Urothelium cell line (cell line): ENCODE measurements at places on chromosomes 6 and 20.

- DNase-seq = no peak
Measured at GRCh38 chr20:60581606-60582115, 623.4 kb downstream of the CDH26 start.

DNA sequence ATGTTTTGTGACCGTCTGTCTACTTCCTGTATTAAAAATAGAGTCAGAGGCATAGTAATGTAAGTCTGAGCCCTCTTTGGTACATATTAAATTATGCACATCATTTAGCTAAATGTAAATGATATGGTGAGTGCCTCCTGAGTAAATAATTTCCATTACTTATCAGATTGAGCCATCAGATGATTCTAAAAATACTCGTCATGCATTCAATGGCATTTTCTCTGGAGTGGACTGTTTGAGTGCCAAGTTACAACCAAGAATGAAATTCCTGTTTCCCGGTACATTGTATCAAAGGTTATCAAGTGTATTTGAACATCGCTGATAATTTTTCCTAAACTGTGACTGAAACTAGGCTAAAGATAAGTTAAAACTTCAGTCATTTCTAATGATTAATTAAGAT is 81.0 kb downstream of the AKAP7 start:
- no peak for DNase-seq

- DNase-seq = no peak
Measured at GRCh38 chr6:132686531-132686930, 27.3 kb downstream of the VNN1 start.

DNA sequence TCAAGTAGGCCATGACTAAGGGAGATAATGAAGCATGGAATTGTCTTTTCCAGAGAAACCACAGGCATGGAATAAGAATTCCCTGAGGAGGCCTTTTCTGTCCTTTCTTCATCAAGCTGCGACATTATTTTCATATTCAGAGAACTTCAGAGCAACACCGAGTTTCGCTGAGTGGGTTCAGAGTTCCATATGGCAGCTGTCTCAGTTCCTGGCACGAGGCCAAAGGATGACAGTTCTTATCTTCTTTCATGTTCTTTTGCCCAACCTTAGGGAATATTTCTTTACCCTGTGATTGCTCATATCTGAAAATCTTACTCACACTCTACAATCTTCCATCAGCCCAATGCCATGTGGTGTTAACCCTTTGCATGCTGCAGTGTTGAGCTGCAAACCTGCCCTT is 135.3 kb upstream of the BMP2 start:
- DNase-seq = no peak

- peak; percentile 10 for DNase-seq
Measured at GRCh38 chr6:88177961-88178464, 11.9 kb upstream of the CNR1 start.

DNA sequence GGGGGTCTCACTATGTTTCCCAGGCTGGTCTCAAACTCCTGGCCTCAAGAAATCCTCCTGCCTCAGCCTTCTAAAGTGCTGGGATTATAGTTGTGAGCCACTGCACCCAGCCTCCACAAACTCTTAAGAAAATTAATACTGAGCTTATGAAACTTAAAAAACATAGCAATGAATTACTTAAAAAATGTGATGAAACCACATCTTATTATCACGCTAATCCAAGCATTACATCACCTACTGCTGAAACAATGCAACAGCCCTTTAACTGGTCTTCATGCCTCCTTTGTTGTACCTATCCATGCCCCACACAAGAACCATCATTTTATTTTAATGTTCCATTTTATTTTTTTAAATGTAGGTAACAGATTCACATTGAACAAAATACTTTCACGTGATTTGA is 24.9 kb downstream of the SESN1 start:
- DNase-seq = no peak

DNA sequence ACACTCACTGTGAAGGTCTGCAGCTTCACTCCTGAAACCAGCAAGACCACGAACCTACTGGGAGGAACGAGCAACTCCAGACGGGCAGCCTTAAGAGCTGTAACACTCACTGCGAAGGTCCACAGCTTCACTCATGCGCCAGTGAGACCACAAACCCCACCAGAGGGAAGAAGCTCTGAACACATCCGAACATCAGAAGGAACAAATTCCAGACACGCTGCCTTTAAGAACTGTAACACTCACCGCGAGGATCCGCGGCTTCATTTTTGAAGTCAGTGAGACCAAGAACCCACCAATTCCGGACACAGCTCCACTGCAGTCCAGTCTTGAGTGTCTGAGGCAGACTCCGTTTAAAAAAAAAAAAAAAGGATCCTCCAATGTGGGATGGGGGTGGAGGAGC is 60.4 kb upstream of the ERVFRD-1 start:
- no peak for DNase-seq

- no peak for DNase-seq
Measured at GRCh38 chr6:141576751-141577150, 556.0 kb upstream of the GJE1 start.

GRCh38 chr6:166559211-166559610 is 27.3 kb downstream of the RAMACL start:
- no peak for DNase-seq

DNA sequence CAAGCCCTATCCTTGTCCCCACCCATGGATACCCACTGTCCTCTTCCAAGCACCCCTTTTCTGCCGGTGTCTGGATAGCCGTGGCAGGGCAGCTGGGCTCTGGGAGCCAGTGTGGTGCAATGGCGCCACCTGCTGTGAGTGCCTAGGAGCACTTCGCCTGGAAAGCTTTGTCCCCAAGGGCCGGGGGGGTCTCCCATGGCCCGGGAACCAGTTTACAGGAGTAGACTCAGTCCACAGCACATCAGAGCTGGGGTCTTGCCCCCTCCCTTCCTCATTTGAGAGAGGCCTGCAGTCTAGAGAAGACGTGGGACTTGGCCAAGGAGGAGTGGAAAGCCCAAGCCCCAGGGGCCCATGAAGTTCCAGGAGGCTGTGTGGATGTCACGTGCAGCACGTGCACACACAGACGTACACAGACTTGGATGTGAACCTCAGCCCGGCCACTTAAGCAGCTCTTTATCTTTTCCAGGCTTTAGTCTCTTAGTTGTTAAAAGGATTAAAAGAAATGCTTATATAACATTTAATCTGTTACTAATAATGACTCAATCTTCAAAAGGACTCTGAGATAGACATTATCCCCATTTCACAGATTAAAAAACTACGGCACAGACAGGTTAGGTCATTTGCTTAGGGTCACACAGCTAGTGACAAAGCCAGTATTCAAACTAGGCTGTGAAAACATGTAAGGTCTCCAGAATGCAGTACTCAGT is 40.9 kb upstream of the CDH22 start:
- DNase-seq = peak; percentile 82

DNA sequence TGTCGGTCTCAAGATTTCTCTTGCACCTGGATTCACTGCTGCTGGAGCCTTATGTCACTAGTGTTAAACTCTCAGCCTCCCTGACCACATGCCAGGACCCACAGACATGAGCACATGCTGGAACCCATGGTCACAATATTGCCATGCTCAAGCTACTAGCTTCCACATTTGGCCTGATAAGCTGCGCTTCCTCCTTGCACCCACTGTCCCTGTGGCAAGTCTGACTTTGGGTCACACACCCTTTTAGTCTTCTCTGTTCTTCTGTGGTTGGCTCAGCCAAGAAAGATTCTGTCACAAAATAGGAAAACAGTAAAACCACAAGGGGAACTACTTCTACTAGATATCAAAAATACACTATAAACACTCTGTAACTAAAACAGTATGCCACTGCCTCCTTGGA is 68.9 kb upstream of the HDAC2 start:
- DNase-seq = no peak

DNA sequence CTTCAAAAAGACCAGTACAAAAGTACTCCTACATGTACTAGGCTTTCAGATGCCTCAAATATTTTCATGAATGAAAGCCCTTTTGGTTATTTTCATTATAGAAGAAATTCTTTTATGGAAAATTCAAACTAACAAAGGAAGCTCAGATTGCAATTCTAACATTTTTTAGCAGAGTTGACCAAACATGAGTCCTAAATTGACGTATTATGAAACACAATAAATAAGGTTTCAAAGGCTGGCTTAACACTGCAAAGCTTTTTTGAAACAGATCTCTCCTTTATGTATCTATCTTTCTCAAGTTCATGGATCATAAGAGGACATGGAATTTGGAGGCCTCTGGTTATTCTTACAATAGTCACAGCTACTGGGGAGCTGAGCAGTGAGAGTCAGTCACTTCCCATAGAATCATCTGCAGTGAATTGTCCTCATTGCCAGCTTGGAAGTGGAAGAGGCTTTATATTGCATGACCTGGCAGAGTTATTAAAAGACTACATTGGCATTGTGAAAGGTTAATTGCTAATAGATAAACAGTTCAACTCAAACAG is 38.4 kb upstream of the FBXL4 start:
- DNase-seq = no peak

DNA sequence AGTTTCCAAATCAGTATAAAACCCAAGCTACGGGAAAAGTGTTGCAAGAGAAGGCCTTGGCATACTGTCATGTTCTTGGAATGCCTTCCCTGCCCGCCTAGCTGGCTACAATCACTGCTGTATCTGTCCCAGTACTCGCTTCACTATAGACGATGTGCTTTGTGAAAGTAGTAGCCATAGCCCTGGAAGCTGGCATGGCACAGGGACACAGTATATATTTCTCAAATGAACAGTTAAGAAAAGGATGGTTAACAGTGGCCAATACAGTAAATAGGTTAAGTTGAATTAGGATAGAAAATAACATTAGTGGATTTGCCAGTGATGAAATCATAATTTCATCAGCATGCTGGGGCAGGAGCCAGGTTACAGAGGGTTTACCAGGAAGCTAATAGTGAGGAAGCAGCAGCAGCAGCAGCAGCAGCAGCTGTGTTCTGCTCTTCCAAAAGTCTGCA is 499.3 kb downstream of the CDKAL1 start:
- DNase-seq = peak; percentile 12

DNA sequence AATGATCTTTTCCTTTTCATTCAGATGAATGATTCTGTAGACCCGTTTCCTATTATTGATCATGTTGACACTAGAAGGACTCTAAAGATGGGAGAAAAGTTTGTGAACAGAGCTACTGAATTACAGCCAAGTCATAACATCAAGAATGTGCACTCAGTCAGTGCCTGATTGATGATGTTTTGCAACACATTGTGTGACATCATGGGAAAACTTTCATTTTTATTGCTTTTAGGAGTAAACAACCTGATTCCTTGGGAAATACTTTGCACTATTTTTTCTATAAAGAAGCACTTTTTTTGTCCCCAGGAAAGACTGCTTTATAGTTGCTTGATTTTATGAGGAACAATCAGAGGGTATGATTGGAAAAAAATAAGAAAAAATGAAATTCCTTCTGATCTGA is 383.8 kb upstream of the JAG1 start:
- no peak for DNase-seq

GRCh38 chr6:87661503-87661902 is 40.5 kb downstream of the AKIRIN2 start:
- no peak for DNase-seq
